ENCODE measurements at places on chromosomes 6 and 20.

DNA sequence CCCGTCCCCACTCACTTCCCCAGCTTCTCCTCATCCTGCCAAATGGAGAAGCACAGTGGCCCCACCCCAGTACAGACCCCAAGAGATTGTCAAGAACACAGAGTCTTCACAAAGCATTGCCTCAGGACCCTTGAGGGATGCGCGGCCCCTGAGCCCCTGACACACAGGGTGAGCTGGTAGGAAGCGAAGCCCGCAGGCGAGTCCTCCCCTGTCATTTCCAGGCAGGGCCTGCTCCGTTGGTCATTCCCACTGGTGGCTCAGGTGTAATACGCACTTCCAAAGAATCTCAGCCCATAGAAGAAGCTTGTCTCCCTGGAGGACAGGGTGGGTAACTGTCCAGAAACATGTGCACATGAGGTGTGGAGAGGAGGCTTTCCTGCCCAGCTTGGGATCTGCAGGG is 404.2 kb downstream of the THBS2 start:
- DNase-seq: no peak

- DNase-seq: no peak
These were observed 91.2 kb downstream of the JARID2 start for GRCh38 chr6:15336900-15337560.

DNA sequence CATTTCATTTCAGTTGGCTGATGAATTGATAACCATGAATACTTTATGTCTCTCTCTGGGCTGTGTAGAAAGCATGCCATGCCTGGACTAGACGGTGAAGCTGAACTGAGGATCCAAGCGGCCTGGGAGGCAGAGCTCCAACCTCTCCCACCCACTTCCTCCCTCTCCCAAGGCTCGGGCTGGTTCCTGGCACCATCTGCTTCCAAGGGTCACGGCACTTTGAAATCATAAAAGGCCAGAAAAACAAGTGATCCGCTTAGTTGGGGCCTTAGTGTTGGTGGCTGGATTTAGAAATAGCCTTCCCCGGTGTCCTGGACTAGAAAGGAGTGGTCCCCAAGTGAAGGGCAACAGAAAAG is 202.4 kb upstream of the PMEPA1 start:
- DNase-seq: no peak

DNA sequence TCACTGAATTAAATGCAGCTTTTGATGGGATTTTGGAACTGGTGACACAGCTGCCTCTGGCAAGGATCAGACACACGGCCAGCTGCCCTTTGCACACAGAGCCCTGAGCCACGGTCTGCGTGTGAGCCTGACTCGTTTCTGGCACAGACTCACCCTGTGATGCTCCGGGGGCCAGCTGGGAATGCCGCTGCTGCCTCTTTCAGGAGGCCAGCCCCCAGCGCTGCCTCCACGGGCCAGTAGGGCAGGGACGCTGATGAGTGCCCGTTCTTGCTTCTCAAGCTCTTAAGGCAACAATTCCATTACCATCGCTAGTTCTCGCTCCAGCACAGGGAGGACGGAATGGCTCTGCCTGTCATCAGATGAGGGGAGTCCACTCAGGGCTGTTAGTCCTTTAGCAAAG is 61.6 kb downstream of the IRF4 start:
- no peak for DNase-seq

DNA sequence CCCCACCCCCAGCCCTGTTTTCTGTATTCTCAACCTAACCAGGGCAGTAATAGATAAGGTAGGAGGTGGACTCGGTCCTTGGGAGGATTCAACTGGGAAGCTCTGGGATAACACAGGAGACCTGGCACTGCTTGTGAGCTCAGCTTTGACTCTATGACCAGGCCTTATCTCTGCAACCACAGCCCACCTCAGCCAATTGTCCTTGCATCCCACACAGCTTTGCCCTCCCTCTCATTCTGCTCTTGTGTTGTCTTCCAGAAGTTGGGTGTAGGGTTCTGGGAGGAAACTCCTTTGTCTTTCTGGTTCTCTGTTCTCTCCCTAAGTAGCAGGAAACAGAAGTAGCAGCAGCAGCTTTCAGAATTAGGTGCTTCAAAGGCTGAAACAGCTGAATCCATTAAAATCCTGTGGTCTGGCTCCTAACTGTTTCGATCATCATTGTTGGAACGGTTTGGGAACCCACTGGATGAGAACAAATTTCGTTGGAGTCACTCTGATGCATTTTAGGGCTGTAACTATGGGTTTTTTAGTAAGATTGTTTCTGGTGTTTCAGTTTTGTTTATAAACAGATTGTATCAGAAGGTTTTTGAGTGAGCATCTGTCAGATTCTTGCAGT is 32.4 kb upstream of the SNX9 start:
- DNase-seq: no peak

- no peak for DNase-seq
These were observed at the start of gene RFX6 for GRCh38 chr6:116876635-116877611. TSS of gene RFX6 (plus strand) at chr6:116877242. CDS start at chr6:116877276, 34 bp downstream.
